Activated effector memory CD4-positive, alpha-beta T cell treated with anti-CD3 and anti-CD28 coated beads, Interleukin-2, amount 50 U/mL, for 16 hours (primary cell): ENCODE measurements at places on chromosomes 4 and X.

DNA sequence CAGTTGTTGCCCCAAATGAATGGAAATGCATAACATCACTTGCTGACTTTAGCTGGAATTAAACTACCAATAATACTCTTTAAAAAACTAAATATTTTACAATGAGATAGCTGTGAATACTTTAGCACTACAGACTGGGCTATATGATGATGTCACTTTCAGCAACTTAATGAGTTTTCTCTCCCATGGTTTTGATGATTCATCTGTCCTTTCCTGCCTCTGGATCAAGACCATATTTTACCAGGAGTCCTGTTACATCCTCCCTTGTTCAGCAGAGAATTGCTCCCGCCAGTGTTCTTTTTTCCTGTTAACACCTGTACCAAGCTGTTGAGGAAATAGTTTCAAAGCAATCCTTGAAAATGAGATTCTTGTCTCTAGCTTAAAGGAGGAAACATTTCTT is 543.0 kb downstream of the SPRY1 start:
- DNase-seq = no peak

DNA sequence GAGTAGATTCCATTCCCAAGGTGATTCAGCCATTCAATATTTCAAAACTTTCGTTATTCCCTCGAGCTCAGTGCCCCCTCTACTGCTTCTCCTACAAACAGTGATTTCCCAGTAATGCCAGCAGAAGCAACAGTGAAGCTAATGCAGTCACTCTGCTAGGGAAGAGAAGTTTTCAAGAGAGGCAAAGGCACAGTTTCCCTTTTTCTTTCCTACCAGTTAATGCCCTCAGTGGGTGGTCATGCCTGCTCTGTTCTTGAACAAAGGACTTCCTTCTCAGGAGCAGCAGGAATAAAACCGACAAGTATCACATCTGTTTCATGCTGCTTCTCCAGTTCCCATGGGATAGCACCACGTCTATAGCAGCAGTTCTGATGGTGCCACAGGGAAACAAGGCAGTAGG is 317.2 kb downstream of the TENM3 start:
- no peak for DNase-seq

DNA sequence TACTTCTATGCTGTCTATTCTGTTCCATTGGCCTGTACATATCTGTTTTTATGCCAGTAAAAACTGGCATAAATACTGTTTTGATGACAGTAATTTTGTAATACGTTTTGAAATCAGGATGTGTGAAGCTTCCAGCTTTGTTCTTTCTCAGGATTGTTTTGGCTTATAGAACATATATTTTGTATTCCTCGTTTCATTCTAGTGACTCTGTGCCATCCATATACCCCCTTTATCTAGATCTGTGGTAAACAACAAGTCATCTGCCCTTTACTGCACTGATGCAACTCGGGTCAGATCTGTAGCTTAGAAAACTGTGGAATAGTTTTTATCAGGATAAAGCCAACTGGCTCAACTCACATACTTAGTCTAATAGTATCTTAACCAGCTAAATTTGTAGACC is 233.7 kb downstream of the PRDM5 start:
- no peak for DNase-seq

- no peak for DNase-seq
These were observed 41.6 kb upstream of the SLC25A4 start for GRCh38 chr4:185101354-185101890.

- DNase-seq = no peak
These were observed 127.3 kb downstream of the ATP10D start for GRCh38 chr4:47612116-47613023.

DNA sequence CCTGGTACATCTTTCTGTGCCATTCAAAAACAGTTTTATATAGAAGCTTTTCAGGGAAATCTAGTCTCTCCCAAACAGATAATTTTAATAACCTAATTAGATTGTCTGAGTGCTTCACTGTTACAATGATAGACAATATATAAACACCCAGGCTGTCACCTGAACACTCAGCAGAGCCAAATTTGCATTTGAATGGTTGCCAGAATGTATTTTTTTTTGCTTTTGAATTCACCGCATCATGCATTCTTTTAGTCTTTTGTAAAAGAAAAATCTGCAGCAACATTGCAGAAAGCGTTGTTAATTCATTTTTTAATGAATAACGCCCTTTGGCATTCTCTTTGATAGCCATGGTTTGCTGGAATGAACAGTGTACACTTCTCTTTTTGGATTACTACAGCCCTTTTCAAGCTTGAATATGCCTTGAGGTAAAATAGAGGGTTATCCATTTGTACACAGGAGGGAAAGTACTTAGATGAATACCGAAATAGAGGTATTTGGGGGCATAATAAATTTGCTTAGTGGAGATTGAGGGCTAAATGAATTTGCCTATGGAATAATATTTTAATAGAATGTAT is 175.0 kb upstream of the EPHA5 start:
- DNase-seq = no peak

GRCh38 chr4:125280892-125281403 is 33.8 kb upstream of the FAT4 start:
- DNase-seq = no peak

DNA sequence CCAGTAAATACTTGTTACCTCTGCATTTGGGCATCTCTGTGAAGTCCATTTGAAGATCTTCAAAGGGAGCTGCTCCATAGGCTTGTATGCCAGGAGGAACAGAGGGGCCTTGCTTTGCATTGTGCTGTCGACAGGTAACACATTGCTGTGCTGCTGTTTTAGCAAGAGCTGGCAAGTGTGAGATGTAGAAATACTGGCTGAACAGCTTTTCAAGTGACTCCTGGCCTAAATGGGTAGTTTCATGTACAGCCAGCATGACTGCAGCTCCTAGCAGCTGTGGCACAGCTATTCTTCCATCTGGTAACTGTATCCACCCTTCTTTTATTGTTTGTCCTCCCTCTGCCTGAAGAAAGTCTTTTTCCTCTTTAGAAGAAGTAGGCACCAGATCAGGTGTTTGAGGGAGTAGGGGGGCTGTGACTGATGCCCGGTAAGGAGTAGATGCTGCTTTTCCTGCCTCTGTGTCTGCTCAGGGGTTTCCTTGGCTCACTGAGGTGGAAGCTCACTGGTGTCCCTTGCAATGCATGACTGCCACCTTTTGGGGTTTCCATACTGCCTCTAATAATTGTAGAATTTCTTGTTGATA is 965.3 kb downstream of the CCSER1 start:
- DNase-seq = no peak

DNA sequence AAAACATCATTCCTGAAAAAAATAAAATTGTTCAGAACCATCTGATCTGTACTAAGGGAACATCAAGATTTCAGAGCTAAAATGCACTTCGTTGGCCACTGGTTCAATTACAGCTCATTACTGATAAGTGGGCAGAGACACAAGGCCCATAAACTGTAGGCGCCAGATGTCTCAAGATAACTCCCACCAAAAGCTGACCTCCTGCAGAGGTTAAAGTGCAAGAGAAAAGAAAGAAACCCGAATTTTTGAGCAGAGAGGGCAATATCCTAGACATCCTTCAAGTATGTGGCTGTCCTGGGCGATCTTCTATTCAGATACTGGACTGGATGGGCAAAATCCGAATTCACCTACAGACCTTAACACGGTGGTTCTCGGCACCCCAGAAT is 660 bp downstream of the GEMIN8 start:
- no peak for DNase-seq

DNA sequence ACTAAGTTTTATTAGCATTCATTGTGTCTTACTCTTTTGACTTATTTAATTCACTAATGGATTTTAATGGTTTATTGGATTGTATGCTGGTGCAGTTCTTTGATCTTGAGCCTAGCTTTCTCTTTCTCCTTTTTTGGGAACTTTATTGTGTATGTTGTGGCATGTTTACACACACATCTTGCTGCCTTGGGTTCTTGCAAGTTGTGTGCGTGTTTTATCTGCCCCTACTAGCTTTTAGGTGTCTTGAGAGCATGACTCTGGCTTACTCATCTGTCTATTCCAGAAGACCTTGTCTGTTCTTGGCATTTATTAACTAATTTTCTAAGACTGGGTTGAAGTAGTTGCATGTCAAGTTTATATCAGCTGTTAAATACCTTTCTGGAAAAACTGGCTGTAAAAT is 2.7 kb downstream of the TMEM165 start:
- DNase-seq = no peak

- no peak for DNase-seq
These were observed 42.2 kb downstream of the SMARCA5 start for GRCh38 chr4:143555676-143556075.

GRCh38 chrX:49072712-49073095 is 1.1 kb downstream of the PRAF2 start:
- DNase-seq = no peak

GRCh38 chrX:105975382-105975781 is 63.1 kb downstream of the SERPINA7 start:
- DNase-seq = no peak

- DNase-seq = no peak
These were observed 211.9 kb upstream of the UGT8 start for GRCh38 chr4:114386637-114387233.

GRCh38 chr4:25966171-25966570 is 52.2 kb downstream of the SMIM20 start:
- no peak for DNase-seq

- DNase-seq = no peak
These were observed 42.0 kb downstream of the ANXA5 start for GRCh38 chr4:121654738-121655137.

GRCh38 chr4:40327340-40327739 is 7.8 kb upstream of the CHRNA9 start:
- no peak for DNase-seq

- no peak for DNase-seq
These were observed 388.5 kb upstream of the SPANXN4 start for GRCh38 chrX:142637206-142637605.

- DNase-seq = no peak
These were observed 164.2 kb downstream of the CBR4 start for GRCh38 chr4:168845897-168846296.

DNA sequence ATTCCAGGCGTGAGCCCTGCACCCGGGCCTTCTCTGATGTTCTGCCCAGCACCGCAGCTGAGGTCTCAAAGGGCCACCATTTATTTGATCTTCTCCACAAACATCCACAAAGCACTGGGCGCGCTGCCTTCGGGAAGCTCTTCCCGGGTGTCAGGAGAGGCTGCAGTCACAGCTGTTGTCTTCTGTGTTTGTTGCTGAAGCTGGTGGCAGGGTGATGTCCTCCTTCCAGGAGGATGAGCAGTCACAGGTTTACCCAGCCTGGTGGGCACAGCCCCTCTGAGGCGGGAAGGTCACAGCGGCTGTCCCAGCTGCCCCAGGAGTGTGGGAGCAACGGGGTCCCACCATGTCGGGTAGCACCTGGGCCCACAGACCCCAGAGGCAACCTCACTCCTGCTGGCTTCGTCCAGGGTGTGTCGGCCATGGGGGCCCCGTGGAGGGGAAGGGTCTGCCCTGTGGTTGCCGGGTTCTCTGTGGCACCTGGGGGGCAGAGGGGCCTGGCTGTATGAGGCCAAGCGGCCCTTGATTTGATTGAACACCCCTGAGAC is 27.6 kb downstream of the FGFRL1 start:
- no peak for DNase-seq

GRCh38 chr4:168664242-168664891 is 167.5 kb downstream of the PALLD start:
- no peak for DNase-seq

GRCh38 chr4:154946113-154946512 is 165.0 kb downstream of the RBM46 start:
- no peak for DNase-seq

- no peak for DNase-seq
These were observed 45.4 kb downstream of the KIT start for GRCh38 chr4:54703182-54703581.

DNA sequence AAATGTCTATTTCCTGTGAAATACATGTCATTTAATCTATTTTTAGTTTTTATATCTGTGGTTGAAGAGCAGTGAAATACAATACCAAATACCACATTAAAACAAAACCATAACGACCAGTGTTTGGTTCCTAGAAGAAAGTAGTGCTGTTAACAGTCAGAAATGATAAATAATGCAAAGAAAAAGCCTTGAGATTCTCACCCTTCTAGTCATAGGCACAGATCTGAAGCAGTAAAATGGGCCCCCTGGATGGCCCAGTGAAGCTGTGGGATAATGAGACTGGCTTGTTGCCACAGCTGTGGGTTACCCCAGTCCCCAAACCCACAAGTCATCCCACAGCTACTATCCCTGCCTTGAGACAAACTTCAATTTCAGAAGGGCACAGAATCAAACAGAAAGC is 137.3 kb upstream of the RPL34 start:
- no peak for DNase-seq

- no peak for DNase-seq
These were observed 63.3 kb downstream of the SEL1L3 start for GRCh38 chr4:25799522-25799921.

- DNase-seq = no peak
These were observed 162.1 kb downstream of the CBR4 start for GRCh38 chr4:168847771-168848502.

DNA sequence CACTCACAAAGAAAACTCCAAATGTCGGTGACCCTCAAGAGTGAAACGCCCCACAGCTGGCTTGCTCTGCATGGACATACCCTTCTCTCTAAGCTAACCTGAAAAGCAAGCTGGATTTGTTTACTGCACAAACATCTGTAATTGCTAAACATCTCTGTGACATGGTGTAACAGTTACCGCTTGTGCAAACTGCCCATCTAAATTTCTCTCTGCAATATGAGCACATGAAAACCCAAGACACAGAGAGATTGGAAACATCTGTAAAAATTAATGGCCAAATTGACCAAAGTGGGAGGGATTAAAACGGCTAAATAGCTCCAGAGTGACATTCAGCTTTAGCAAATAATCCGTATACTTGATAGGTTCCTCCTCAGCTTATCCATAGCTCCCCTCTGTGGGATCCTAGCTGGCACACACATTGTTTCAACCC is 155.0 kb upstream of the MAP3K15 start:
- DNase-seq = no peak
